ENCODE measurements at places on chromosomes 1 and 21. TPM values are rescaled to one million over a fixed set of nuclear protein-coding genes. Genes with fewer than 3 reads are reported as not detected.

GRCh38 chr1:57195436-57195941, 228.4 kb downstream of the DAB1 start:
- H3K36me3 ChIP-seq, result no peaks in the 10 kb centered on the region
- H3K4me3 ChIP-seq, result no peak overlapping the region
- H3K4me1 ChIP-seq, result no peaks in the 10 kb centered on the region

- peaks cover 18% of the 10 kb centered on the region for H3K27me3 ChIP-seq
- no peaks in the 10 kb centered on the region for H3K4me1 ChIP-seq
- H3K27ac ChIP-seq, result no peak overlapping the region
- H3K36me3 ChIP-seq, result no peaks in the 10 kb centered on the region
These were observed 2.1 kb downstream of the PLA2G2E start for GRCh38 chr1:19921310-19921709.

- no peaks in the 10 kb centered on the region for H3K36me3 ChIP-seq
- no peaks in the 10 kb centered on the region for H3K4me1 ChIP-seq
- H3K27ac ChIP-seq, result no peak overlapping the region
- no peaks in the 10 kb centered on the region for H3K27me3 ChIP-seq
These were observed 109.2 kb downstream of the TTLL7 start for GRCh38 chr1:83889707-83890106.

DNA sequence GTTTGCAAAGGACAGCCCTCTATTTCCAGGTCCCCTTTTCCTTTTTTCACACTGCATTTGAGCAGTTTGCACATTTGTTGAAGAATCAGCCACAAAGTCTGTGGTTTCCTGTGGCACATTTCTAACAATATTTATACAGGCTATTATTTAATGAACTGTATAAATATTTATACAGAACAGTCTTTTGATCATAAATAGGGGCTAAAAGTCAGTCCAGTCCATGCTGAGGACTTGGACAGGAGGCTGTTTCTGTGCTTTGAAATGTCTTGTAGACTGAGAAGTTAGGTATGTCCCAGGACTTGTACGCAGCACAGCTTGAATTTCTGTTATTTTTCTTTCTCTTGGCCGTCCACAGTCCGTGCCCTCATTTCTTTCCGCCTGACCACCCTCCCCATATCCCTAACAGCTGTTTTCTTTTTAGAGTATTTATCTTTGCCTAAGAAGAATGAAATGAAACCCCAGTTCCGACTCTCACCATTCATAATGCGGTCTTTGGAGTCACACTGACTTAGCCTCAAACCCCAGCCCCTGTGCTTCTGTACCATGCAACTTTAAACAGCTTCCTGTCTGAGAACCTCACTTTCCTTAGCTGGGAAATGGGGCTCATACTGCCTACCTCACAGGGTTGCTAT, 19.7 kb downstream of the FGGY start:
- peak overlapping the region; percentile 44 for H3K27ac ChIP-seq
- DNase-seq, result peak; percentile 77
- peaks cover 32% of the 10 kb centered on the region for H3K4me1 ChIP-seq
- no peaks in the 10 kb centered on the region for H3K36me3 ChIP-seq
- H3K4me3 ChIP-seq, result no peak overlapping the region

GRCh38 chr1:46830665-46831322, 31.9 kb downstream of the CYP4B1 start:
- DNase-seq, result no peak
- H3K27me3 ChIP-seq, result no peaks in the 10 kb centered on the region
- no peaks in the 10 kb centered on the region for H3K36me3 ChIP-seq
- H3K27ac ChIP-seq, result no peak overlapping the region
- no peak overlapping the region for H3K4me3 ChIP-seq

DNA sequence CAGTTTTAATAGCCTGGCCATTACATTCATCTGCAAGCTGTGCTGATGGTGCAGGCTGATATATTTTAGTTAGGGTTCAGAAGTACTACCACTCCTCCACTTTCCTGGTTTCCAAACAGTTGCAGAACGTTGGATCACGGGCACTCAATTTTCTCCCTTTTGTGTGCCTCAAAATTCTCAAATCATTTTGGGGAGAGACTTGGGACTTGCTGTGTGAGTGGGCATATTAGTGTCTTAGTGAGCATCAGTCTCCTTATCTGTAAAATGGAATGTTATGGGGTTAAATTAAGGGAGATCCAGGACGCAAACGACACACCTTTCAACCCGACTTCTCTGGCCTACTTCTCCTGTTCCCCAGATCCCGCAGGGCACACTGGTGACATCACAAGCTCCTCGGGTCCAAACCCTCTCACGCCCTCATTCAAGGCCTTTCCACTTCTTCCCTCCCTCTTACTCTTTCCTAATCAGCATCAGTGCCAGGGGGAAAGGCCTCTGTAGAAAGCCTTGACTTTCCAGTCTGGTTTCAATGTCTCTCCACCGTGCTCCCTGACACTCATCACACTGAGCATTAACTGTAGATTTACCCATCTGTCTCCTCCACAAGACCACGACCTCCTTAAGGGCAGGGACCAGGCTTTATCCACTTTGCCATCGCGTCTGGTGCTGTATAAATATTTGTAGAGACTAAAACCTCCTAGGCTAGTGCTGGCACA, 1.2 kb downstream of the PIGP start:
- H3K4me1 ChIP-seq, result peaks cover 31% of the 10 kb centered on the region
- H3K36me3 ChIP-seq, result no peaks in the 10 kb centered on the region
- H3K27ac ChIP-seq, result peak overlapping the region; percentile 100
- peak overlapping the region; percentile 83 for H3K4me3 ChIP-seq
- DNase-seq, result peak; percentile 64

DNA sequence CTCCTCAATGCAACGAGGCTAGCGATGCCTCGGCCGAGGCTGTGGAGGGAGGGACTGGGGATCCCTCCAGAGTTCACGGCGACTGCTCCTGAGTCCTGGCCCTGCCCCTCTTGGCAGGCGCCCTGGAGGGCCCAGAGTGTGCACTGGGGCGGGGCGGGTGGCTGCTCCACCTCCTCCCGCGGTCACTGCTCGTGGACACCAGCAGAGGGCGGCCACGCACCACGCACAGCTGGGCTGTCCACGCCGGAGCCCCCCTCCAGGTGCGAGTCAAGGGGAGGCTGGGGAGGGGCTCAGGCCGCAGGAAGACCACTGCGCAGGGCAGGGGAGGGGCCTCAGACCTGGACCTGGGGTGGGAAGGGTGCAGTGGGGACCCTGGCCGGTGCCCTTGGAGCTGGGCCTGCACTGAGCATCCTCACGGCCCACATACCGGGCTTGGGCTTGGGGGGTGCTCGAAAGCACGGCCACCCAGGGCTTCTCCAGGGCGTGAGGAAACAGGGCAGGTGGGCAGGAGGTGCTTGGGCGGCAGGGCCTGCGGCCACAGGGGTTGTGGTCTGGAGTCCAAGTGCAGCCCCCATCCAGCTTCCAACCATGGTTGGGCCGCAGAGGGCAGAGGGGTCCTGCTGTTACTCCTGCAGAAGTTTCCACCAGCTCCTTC, 20.6 kb upstream of the TTC34 start:
- DNase-seq, result peak; percentile 71
- peaks cover 55% of the 10 kb centered on the region for H3K27me3 ChIP-seq
- H3K4me3 ChIP-seq, result no peak overlapping the region

- H3K27me3 ChIP-seq, result no peaks in the 10 kb centered on the region
- no peak for DNase-seq
- H3K4me3 ChIP-seq, result no peak overlapping the region
- H3K36me3 ChIP-seq, result no peaks in the 10 kb centered on the region
- no peaks in the 10 kb centered on the region for H3K4me1 ChIP-seq
- no peak overlapping the region for H3K27ac ChIP-seq
These were observed 4.9 kb upstream of the PRDM2 start for GRCh38 chr1:13694886-13695684.

DNA sequence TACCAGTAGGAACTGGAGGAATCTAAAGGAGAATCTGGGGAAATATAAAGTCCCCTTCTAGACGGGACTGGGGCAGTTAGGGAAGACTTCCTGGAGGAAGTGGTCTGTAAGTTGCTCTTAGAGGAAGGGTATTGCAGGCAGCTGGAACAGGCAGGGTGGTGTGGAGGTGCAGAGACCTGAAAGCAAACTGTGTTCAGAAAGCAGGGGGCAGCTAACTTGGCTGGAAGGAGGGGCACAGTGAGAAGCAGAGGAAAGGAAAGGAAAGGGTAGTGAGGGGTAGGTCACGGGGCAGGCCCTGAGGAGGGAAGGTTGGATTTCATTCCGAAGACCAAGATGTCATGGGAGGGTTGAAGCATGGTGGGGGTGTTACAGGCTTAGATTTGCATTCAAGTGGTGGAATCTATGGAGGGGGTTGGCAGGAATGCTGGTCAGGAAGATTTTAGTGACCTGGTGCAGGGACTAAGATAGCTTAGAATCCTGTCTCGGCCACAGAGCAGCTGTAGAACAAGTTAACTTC, 240.7 kb downstream of the FOXD2 start:
- no peaks in the 10 kb centered on the region for H3K36me3 ChIP-seq
- no peaks in the 10 kb centered on the region for H3K27me3 ChIP-seq
- DNase-seq, result no peak
- no peaks in the 10 kb centered on the region for H3K4me1 ChIP-seq
- H3K4me3 ChIP-seq, result no peak overlapping the region

GRCh38 chr1:98143403-98143802, 222.6 kb upstream of the DPYD start:
- H3K27me3 ChIP-seq, result no peaks in the 10 kb centered on the region
- no peak overlapping the region for H3K27ac ChIP-seq
- H3K4me3 ChIP-seq, result no peak overlapping the region
- no peaks in the 10 kb centered on the region for H3K36me3 ChIP-seq
- DNase-seq, result no peak
- H3K4me1 ChIP-seq, result no peaks in the 10 kb centered on the region

GRCh38 chr1:229024528-229025130, 246.3 kb upstream of the RAB4A start:
- no peak for DNase-seq
- no peak overlapping the region for H3K4me3 ChIP-seq
- no peaks in the 10 kb centered on the region for H3K27me3 ChIP-seq
- H3K4me1 ChIP-seq, result peaks cover 68% of the 10 kb centered on the region

DNA sequence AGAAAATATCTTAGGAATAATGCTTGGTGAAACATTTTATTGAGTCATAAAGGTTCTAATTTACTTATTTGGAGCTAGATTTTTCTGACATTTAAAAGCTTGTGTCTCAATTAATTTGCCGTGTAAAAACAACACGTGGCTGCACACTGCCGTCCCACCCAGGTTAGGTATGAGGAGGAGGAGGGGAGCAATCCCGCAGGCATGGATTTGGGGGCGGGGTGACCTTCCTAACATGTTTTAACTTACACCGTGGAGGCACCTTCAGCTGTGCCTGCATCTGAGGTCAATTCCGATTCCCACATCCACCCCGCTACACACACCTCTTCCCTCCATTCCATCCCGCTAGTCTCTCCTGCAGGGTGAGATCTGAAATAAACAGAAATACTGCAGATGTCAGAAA, 28.5 kb upstream of the UMODL1 start:
- H3K4me1 ChIP-seq, result peaks cover 14% of the 10 kb centered on the region
- DNase-seq, result no peak
- no peak overlapping the region for H3K4me3 ChIP-seq
- H3K27me3 ChIP-seq, result no peaks in the 10 kb centered on the region
- no peaks in the 10 kb centered on the region for H3K36me3 ChIP-seq

DNA sequence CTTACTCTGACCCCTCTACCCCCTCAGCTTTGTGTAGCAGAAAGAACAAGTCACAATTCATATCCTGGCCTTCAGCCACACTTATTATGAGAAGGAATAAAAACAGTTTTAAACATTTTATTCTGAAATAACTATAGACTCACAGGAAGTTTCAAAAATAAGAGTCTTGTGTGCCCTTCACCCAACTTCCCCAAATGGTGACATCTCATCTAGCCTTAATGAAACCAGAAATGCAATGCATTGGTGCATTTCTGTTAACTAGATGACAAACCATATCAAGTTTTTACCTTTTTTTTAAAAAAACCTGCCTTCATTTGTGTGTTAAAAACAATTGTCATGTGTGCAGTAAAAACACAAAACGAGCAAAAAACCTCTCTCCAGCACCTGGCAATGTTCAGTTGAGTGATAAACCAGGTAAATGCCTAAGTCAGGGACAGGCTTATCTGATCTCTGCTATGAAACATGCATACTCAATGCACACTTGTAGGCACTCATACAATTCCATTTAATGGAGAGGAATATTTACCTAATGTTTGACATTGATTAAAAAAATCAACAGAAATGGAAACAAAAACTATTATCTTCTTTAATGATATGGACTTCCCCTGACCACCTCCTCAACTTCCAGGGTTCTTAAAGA, 51.5 kb downstream of the SH3BGR start:
- H3K36me3 ChIP-seq, result no peaks in the 10 kb centered on the region
- H3K27me3 ChIP-seq, result no peaks in the 10 kb centered on the region
- DNase-seq, result no peak
- no peak overlapping the region for H3K27ac ChIP-seq
- no peak overlapping the region for H3K4me3 ChIP-seq

GRCh38 chr1:186722711-186723309, 42.6 kb upstream of the PTGS2 start:
- H3K4me3 ChIP-seq, result no peak overlapping the region
- no peak overlapping the region for H3K27ac ChIP-seq
- no peak for DNase-seq
- no peaks in the 10 kb centered on the region for H3K4me1 ChIP-seq

DNA sequence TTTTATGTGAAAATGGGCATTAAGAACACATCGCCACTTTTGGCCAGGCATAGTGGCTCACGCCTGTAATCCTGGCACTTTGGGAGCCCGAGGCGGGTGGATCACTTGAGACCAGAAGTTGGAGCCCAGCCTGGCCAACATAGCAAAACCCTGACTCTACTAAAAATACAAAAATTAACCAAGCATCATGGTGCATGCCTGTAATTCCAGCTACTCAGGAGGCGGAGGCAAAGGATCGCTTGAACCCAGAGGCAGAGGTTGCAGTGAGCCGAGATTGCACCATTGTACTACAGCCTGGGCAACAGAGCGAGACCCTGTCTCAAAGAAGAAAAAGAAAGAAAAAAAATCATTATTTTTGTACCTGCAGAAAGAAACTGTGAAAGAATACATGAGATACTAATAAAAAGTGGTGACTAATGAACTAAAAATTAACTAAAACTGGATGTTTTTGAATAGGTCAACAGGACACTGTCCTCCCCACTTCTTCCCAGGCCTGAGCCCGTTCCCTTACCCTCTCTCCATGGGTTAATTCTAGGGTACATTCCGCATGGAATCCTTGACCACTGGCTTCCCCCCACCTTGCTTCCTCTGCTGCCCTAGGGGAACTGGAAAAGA, 8.3 kb upstream of the TINAGL1 start:
- H3K27me3 ChIP-seq, result no peaks in the 10 kb centered on the region
- no peaks in the 10 kb centered on the region for H3K36me3 ChIP-seq
- no peak for DNase-seq
- no peak overlapping the region for H3K4me3 ChIP-seq
- H3K27ac ChIP-seq, result no peak overlapping the region

GRCh38 chr21:17466166-17466565, 46.7 kb upstream of the CXADR start:
- DNase-seq, result no peak
- H3K27me3 ChIP-seq, result no peaks in the 10 kb centered on the region
- no peaks in the 10 kb centered on the region for H3K36me3 ChIP-seq
- no peak overlapping the region for H3K27ac ChIP-seq
- H3K4me3 ChIP-seq, result no peak overlapping the region

CCDC27 gene
- total RNA-seq, result not detected

OLFML2B gene
- total RNA-seq, result 46.8 TPM

TFF1 gene
- not detected for total RNA-seq

OR2T2 gene
- total RNA-seq, result not detected

S100A7 gene
- total RNA-seq, result not detected

PPIAL4G gene
- total RNA-seq, result 0.24 TPM

ODR4 gene
- 22.7 TPM for total RNA-seq

S100B gene
- total RNA-seq, result 2.3 TPM

FCRLA gene
- not detected for total RNA-seq

KCTD3 gene
- 19.8 TPM for total RNA-seq

PCAT6 gene
- total RNA-seq, result 1.1 TPM
